Spinal cord (tissue), 10 donors: ENCODE measurements at places on chromosomes 16 and 17. TPM values are rescaled to one million over a fixed set of nuclear protein-coding genes. Genes with fewer than 3 reads are reported as not detected.

The ASGR2 gene
- total RNA-seq = not detected

The TBKBP1 gene
- total RNA-seq = 11.5 TPM

The GDPD1 gene
- total RNA-seq = 47.3 TPM

The DHRS7C gene
- total RNA-seq = not detected

The OR1F1 gene
- 0.20 TPM for total RNA-seq

The LGALS9C gene
- not detected for total RNA-seq

The CCL18 gene
- total RNA-seq = not detected
